ENCODE measurements at places on chromosomes 5 and 9. TPM values are rescaled to one million over a fixed set of nuclear protein-coding genes. Genes with fewer than 3 reads are reported as not detected.

KIAA1191 gene
- total RNA-seq, result 160 TPM

PAPPA gene
- 13.1 TPM for total RNA-seq

PDE6A gene
- not detected for total RNA-seq

FOXD4L6 gene
- total RNA-seq, result not detected

GABRB2 gene
- not detected for total RNA-seq

CXCL14 gene
- not detected for total RNA-seq

GRCh38 chr5:111227801-111228200, 3.6 kb downstream of the CAMK4 start:
- no peak for DNase-seq

DNA sequence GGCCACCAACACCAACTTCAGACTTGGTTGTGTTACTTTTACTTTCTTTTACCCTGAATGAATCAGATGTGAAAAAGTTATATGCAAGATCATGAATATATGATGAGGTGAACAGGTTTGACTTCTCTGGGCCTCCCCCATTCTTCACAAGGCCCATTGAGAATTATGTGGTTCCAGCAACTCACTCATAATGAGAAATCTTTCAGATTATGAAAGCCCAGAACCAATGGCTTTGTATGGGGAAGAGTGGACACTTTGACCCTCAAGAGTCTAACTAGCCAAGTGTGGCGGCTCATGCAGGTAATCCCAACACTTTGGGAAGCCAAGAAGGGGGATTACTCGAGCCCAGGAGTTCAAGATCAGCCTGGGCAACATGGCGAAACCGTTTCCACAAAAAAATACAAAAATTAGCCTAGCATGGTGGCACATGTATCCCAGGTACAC, 16.1 kb upstream of the LNPEP start:
- no peak for DNase-seq

DNA sequence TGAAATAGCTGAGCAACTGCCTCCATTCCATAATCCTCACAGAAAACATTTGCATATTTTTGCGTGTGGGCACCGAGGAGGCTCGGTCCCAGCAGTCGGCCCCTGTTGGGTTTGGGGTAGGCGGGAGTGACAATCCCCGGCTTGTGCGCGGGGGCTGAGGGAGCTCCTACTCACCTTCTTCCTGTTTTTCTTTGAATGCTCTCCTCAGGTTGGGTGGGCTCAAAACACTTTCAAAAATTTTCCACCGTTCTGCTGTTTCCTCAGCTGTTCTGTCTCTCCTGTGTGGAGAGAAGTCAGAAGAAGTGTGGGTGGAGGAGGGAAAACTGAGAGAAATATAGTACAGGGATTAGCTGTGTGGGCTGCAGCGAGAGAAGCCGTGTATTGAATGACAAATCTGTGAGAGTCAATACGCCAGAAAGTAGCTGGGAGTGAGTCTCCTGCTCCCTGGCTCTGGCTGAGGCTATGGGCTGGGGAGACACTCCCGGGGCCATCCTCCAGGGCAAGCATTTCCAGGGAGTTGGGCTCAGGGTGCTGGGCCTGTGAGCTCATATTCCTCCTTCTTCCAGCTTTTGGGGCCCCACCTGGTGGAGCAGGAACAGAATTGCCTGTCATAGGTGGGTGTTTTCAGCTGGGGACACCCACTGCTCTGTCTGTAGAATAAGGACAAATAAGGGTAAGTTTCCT, 84.7 kb downstream of the CMYA5 start:
- no peak for DNase-seq

DNA sequence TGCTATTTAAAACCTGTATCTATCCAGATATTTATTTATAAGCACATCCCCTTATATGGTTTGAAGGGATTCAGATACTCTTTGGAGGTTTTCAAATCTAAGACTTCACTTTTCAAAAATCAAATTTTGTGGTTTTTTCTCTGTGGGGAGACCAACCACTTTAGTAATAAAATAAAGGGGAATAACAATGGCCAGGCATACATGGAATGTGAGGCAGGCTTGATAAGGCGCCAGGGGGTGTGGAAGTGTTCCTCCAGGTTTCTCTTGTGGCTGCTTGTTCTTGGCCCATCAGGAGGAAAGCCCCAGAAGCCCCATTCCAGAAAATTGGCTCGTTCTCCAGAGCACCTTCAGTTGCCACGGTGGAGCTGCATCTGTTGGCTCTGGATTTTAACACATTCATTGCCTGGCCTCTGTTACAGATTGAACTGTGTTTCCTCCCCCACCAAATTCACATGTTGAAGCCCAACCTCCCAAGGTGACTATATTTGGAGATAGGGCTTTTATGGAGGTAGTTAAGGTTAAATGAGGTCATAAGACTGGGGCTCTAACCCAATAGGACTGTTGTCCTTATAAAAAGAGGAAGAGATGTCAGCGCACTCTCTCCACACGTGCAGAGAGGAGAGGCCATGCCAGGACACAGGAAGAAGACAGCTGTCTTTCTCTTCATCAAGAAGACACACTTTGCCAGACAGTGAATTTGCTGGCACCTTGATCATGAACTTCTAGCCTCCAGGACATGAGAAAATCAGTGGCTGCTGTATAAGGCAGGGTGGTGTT, 195.9 kb downstream of the TMEM38B start:
- DNase-seq, result no peak

DNA sequence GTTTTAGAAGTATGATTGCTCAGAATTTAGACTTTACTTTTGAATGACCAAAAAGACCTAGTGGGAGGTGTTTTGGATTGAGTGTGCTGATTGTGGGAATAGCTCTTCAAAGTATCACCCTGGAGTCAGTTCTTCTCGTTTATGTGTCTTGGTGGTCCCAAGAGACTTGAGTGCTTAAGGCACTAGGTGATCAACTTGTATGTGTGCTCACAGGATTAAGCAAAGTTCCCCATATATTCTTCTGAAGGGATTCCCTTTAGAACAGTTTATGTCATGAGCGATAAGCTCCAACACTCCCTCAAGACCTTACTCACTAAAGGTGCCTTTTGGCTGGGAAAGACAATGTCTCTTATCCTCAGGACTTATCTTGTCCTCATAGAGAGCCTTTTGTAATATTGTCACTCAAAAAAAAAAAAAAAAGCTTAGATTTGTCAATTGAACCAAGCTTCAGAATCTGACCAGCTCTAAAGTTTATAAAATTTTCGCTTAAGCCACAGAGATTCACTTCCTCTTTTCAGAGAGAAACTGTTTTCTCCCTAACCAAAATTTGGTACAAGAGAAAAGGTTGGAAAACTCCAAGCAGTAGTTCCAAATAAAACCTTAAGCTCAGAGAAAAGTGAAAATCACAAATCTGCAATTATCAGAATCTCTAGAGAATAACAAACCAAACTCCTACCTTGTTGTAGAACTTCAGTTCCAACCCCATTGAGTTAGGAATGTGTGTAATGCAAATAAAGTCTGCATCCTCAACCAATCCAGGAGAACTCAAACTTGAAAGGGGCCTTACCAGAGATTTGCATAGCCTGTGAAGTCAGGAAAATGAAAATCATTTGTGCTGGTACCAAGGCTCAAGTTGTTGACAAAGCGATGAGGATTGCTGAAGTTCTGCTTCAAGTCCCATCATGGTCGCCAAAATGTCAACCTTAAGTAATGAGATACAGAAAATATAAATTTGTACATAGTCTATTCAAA, 40.0 kb upstream of the PDZD2 start:
- DNase-seq, result no peak

- DNase-seq, result no peak
These were observed 64.1 kb downstream of the PDE4D start for GRCh38 chr5:59829386-59829785.

DNA sequence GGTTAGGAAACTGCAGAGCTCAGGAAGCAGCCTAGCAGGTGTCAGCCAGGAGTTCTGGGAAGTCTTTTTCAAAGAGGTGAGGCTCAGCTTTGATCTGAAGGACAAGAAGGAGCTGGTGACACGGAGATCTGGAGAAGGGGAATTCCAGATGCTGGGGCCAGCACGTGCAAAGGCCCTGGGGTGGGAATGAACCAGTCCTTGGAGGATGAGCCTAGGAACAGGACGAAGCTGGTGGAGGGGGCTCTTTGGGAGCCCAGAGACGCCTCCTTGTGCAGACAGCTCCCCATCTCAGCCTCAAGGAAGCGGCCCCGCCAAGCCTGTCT, 15.2 kb upstream of the RNU6ATAC start:
- DNase-seq, result no peak

DNA sequence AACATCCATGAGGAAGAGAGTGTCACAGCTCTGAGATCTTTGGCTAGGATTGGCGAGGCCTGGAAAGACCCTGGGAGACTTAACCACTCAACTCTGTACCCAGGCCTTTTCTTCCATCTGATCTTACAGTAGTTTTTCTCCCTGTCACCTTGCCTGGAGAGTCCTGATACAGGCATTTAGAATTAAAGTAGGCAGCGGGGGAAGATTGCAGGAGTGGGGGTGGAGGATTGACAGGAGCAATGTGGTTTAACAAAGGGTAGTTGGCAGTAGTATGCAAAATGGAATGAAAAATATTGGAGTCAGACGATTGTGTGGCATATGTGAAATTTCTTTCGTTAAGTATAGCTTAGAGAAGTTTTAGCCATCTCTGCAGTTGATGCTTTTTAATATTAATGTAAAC, 16.9 kb downstream of the TMEFF1 start:
- no peak for DNase-seq

DNA sequence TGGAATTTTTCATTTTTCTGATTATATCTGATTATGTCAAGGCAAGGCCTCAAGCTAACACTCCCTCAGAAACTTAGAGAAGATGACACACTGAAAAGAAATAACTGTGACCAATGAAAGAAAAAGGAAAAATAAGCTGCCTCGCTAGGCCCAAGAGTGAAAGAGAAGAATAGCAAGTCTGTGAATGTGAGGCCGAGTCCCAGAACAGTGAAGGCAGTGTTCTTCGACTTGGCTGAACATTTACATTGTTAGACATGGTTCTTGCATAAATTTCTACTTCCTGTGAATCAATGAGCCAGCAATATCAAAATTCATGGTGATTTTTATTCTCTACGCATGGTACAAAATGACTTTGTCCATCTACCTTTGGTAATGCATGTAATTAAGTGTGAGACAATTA, at the start of gene ATP10B:
ATP10B (minus strand) TSS at position 163 of the 400 bp plus-strand sequence. CDS start 164,137 bp downstream, outside the sequence.
- no peak for DNase-seq

DNA sequence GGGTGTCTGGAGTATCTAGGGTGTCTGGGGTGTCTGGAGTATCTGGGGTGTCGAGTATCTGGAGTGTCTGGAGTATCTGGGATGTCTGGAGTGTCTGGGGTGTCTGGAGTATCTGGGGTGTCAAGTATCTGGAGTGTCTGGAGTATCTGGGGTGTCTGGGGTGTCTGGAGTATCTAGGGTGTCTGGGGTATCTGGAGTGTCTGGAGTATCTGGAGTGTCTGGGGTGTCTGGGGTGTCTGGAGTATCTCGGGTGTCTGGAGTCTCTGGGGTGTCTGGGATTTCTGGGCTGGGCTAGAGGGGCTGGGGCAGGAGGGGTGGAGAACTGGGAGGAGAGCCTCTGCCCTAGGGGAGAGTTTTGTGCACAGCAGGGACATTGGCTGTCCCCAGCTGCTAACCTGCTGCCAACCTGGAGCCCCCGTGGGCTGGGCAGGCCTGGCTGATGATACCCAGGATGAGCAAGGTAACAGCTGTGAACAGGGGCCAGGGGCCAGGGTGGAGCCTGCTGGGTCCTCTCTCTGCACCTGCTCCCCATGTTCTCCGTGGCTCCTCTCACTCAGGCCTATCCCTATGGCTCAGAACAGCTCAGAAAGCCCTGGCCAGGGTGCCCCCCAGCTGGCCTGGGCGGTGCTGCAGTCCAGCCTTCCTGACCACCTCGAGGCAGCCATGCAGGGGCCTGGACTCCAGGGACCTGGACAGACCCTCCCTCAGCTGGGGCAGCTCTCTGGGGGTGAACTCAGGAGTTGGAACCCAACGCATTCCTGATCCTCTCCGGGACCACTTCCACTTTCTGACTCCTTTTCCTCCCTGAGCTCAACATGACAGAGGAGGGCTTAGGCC, 29.9 kb downstream of the LHX3 start:
- no peak for DNase-seq

GRCh38 chr5:77168161-77168878, 42.2 kb upstream of the PDE8B start:
- no peak for DNase-seq

- DNase-seq, result no peak
These were observed 111.5 kb upstream of the TNC start for GRCh38 chr9:115229496-115229895.

GRCh38 chr9:121930956-121931355, 162.2 kb downstream of the TTLL11 start:
- no peak for DNase-seq

GRCh38 chr5:141883892-141884318, 5.7 kb upstream of the PCDH1 start:
- DNase-seq, result no peak

GRCh38 chr9:77176686-77177142, 620 bp upstream of the VPS13A start:
- DNase-seq, result no peak

- DNase-seq, result no peak
These were observed 477.6 kb downstream of the ZSWIM6 start for GRCh38 chr5:61809651-61810050.

DNA sequence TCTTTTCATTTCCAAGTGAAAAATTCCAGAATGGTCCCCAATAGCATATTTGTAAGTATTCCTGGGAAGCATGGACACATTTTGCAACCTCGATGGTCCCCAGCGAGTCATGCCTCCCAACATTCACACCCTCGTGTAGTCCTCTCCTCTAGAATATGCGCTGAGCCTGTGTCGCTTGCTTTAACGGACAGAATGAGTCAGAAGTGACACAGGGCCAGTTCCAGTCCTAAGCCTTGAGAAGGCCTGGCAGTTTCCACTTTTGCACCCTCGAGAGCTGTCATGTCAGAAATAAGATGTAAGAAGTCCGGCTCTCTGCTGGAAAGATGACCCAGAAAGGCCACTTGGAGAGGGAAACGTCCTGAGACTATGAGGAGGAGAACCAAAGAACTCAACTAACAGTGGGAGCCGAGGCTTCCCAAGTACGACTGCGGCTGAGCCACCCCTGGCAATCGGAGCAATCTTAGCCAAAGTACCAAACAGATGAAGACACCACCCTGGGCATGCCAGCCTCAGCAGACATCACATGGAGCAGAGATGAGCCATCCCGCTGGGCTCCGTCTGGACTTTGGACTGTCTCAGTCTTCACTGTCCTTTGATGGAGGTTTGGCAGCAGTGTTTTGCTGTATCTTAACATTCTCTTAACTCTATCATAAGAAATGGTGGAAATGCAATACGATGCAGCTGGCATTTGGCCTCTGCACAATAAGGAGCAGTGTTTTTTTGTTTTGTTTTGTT, 42.6 kb upstream of the GFPT2 start:
- DNase-seq, result no peak

- DNase-seq, result no peak
These were observed 81.8 kb downstream of the PRDM6 start for GRCh38 chr5:123170816-123171215.

DNA sequence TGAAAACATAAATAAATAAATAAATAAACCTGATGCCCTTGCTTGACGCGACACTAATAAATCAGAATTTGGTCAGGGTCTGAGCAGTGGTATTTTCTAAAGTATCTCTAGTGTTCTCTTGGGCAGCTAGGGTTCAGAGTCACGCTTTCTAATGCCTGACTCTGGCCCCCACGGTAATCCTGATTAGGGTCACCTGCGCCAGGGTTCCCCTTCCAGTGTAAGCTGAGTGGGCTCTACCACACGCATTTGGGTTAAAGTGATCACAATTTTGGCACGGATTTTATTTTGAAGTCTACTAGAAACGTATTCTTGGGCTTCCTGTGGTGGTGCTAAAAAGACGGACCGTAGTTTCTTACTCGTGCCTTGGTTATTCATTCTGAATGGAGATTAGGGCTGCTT, 651 bp downstream of the TTC1 start:
- DNase-seq, result no peak

Data from glomerular endothelial cell (primary cell).